ENCODE measurements at places on chromosomes 13 and 19.

- peak; percentile 89 for DNase-seq
Observed at GRCh38 chr13:112885782-112886268, 83.2 kb upstream of the MCF2L start.

- DNase-seq: peak; percentile 5
Observed at GRCh38 chr13:98839856-98840769, 87.6 kb upstream of the SLC15A1 start.

DNA sequence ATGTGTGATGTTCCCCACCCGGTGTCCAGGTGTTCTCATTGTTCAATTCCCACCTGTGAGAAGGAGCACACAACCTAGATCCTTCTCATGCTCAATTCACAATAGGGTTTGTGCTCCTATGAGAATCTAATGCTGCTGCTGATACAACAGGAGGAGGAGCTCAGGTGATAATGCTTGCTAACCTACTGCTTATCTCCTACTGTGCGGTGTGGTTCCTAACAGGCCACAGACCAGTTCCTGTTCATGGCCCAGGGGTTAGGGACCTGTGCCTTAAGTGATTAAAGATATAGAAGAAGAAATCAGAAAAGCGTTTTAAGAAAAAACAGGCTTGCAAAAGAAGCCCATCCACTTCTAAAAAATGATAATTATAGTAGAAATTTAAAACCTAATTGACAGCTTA is 17.5 kb downstream of the DLEU7 start:
- no peak for DNase-seq

DNA sequence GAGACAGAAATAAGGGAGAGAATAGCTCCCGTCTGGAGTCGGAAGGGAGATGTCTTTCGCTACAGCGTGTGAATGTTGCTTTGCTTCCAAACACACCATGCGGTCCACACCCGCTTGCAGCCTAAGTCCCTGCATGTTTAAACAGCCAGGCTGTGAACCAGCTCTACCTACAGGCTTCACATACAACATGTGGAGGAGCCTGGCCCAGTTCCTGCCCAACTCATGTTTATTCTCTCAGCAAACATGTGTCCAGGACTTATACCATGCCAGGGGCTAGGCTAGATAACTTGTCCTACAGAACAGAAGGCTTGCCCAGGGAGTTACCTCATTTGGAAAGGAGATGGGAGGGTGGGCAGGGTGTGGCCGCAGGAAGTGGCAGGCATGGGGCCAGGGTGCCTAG is 181.5 kb downstream of the FOXO1 start:
- DNase-seq: no peak

DNA sequence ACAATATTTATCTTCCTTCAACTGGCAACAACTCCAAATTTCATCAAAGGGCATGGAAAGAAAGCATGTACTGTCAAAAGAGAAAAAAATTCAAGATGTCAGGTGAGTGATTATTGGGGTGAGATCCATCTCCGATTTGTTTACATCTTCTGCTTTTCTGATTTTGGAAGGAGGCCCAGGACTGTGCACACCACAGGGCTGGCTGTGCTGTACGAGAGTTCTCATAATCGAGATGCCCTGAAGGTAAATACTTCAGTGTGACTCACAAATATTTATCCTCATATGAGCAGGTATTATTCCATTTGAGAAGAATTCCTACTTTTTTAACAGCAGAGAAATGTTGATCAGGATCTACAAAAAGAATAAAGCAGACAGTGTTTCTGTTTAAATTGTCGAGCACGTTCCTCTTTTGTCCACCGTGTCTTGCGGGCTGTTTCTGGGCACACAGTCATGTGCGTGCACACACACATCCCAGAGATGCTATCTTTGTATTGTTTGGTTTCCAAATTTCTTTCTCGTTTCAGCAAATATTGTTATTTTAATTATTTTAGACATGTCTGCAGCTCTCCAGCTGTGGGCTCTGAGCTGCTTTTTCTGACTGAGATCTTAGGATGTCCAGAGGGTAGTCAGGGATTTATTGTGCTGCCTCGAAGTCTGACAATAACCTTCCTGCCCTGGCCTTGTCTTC is 103.8 kb downstream of the KL start:
- no peak for DNase-seq

DNA sequence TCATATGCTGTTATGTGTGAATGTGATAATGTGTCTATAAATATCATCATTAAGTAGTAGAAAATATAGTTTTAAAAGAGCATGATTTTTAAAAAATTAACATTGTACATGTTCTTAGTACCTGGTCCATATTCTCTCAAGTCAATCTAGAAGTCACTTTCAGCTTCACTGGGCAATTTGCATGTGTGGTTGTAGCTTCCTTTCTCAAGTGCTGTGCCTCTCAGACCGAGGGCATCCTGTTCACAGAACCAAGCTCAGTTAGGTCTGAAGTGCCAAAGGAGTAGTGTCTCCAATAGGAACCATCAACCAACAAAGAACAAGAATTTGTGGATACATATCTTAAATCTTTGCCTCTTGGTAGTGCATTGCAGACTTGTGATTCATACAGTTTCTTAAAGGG is 541.8 kb upstream of the SLC10A2 start:
- no peak for DNase-seq

GRCh38 chr19:19544954-19545591 is 7.0 kb downstream of the CILP2 start:
- DNase-seq: no peak

- DNase-seq: peak; percentile 92
Observed at GRCh38 chr19:38204096-38204495, 19.9 kb downstream of the DPF1 start.

- no peak for DNase-seq
Observed at GRCh38 chr13:21579754-21580316, 24.1 kb downstream of the MICU2 start.

- DNase-seq: no peak
Observed at GRCh38 chr13:51808811-51809210, 4.8 kb upstream of the DHRS12 start.

DNA sequence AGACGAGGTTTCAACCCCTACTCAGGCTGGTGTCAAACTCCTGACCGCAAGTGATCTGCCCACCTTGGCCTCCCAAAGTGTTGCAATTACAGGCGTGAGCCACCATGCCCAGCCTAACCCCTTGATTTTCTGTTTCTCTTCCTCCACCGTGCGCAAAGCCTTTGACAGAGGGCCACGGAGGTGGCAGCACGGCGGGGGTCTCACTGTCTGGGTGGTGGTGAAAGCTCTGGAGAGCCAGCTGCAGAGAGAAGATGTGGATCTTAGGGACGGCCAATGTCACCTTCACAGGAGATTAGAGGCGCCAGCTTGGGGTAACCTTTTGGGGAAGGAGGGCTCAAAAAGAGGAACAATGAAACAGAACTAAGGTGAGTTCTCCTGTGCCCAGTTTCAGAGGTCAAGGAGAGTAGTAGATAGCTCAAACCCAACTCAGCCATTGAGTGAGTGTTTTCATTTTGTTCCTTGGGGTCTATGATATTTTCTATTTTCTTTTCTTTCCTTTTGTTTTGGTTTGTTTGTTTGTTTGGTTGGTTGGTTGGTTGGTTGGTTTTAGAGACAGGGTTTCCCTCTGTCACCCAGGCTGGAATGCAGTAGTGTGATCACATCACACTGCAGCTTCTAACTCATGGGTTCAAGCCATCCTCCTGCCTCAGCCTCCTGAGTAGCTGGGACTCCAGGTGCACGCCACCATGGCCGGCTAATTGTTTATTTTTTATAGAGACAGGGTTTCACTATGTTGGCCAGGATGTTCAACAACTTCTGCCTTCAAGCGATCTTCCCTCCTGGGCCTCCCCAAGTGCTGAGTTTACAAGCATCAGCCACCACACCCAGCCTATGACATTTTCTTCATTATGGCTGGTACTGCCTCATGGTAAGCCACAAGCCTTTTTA is 37.7 kb downstream of the GPR42 start:
- no peak for DNase-seq

GRCh38 chr13:89458456-89458855 is 1787.3 kb downstream of the SLITRK5 start:
- DNase-seq: no peak

GRCh38 chr19:418761-419671 is 10.1 kb upstream of the C2CD4C start:
- no peak for DNase-seq

GRCh38 chr13:97561182-97561581 is 127.2 kb downstream of the RAP2A start:
- DNase-seq: no peak

GRCh38 chr13:31046711-31047279 is 114.3 kb downstream of the TEX26 start:
- peak; percentile 57 for DNase-seq

DNA sequence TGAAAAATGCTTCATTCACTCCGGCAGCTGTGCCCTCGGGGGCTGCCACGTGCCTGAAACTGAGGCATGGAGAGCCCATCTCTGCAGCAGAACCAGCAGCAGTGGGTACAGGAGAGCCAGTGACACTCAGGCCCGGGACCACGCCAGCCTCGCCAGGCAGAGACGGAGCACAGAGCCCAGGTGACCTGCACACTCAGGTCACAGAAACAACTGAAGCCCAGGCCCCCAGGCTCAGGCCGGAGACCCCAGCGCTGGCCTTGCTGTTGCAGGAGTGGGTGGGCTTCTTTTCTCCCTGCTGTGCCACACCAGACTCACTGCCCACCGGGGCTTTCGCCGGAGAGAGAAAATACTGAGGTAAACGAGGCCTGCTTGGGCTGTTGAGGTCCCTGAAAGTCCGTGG is 117.3 kb downstream of the SOX1 start:
- no peak for DNase-seq

- no peak for DNase-seq
Observed at GRCh38 chr13:77390391-77390790, 63.5 kb upstream of the MYCBP2 start.

- no peak for DNase-seq
Observed at GRCh38 chr13:110322126-110322827, 15.2 kb downstream of the COL4A2 start.

- no peak for DNase-seq
Observed at GRCh38 chr13:73693215-73693614, 441.0 kb downstream of the KLF12 start.

- DNase-seq: no peak
Observed at GRCh38 chr13:21744149-21744548, 73.3 kb downstream of the FGF9 start.

DNA sequence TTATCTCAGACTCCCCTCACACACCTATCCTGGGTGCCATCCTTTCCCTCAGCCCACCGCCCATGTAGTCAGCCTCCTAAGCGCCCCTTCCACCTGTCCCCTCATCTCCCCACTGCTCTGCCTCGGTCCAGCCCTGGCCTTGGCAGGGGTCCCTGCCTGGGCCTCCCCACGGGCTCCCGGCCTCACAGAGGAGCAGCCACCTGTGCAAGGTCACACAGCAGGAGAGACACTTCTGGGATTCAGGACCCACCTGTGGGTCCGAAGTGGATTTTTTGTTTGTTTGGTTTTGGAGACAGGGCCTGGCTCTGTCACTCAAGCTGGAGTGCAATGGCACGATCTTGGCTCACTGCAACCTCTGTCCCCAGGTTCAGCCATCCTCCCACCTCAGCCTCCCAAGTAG is 713 bp upstream of the UPK1A start:
- no peak for DNase-seq

DNA sequence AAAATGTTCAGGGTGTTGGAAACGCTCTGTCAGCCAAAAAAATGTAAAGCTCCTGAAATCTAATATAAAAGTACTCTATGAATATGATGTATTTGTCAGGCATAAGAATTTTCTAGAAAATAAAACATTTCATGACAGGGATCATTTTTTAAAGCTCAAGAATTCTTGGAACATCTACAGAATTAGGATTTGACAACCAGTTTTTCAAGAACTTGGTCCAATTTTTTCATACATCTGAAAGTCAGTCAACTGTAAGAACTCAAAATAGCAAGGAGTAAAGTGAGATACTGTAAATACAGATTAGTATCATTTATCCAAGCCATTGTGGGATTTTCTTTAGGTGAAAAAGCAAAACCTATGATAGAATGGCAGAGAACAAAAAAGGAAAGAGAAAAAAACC is 41.6 kb upstream of the CLDN10 start:
- DNase-seq: no peak

- DNase-seq: peak; percentile 89
Observed at GRCh38 chr19:8208922-8209461, at the start of gene CERS4. CERS4 (plus strand) TSS chr19:8209370; CDS start chr19:8251077, 41,707 bp downstream.

DNA sequence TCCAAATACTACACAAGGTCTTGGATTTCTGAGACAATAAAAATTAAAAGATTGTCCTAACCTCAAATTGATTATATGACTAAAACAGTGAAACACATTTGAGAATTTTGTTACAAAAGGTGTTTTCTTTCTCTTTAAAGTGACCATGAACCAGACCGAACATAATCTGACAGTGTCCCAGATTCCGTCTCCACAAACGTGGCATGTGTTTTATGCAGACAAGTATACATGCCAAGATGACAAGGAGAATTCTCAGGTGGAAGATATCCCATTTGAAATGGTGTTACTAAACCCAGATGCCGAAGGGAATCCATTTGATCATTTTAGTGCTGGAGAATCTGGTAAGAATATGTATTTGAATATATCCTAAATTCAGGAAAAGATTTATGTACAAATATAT is 10.4 kb downstream of the GPR180 start:
- no peak for DNase-seq

GRCh38 chr13:33270895-33271538 is 14.5 kb downstream of the STARD13 start:
- DNase-seq: no peak

DNA sequence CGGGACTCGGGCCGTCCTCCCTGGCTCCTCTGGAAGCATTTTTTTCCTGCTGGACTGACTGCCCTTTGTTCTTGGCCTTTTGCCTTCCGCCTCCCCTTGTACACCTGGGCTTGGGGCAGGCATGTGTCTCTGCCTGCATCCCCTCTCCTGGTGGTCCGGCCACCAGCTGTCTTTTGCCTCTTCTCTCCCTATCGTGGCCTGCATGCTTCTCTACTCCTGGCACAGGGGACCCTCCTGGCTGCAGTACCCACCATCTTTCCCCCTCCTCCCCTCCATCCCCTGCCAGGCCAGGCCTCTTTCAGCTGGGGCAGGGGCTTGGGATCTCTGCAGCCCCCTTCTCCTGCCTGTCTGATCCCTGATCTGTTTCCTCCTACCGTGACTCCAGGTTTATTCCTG is 12.1 kb downstream of the WTIP start:
- no peak for DNase-seq

GRCh38 chr19:277581-278165 is 13.5 kb downstream of the PLPP2 start:
- no peak for DNase-seq

- no peak for DNase-seq
Observed at GRCh38 chr19:6101991-6102390, 8.3 kb downstream of the RFX2 start.

- no peak for DNase-seq
Observed at GRCh38 chr13:106990594-106990993, 422.7 kb upstream of the ARGLU1 start.

DNA sequence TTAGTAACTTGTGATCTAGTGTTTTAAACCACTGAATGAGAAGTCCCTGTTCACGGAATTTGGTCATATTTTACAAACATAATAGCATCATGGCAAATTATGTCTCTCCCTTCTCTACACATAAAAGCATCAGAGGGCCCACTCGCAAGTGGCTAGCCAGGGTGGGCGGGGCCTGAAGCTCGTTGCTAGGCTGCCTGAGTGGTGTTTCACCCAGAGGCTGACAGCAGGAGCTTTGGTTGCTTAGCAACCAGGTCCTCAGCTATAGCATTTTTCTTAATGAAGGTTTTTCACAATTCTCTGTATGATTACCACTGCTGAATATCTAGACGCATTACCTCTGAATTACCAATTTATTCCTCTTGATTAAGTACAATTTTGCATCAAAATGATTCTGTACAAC is 126.5 kb downstream of the NALCN start:
- peak; percentile 49 for DNase-seq

GRCh38 chr19:46620716-46621115 is 4.2 kb downstream of the PTGIR start:
- DNase-seq: no peak

All from NCI-H510A (cell line).